Ascending aorta (tissue), 2 donors: ENCODE measurements at places on chromosomes 4 and X. TPM values are rescaled to one million over a fixed set of nuclear protein-coding genes. Genes with fewer than 3 reads are reported as not detected.

CYBB gene
- total RNA-seq: 19.7 TPM

GRCh38 chr4:159003420-159004253, 99.2 kb upstream of the RAPGEF2 start:
- no peak for DNase-seq

- no peak for DNase-seq
Observed at GRCh38 chr4:180960743-180961401, 1282.3 kb upstream of the TENM3 start.

GYG2 gene
- total RNA-seq: 0.64 TPM

CSAG2 gene
- not detected for total RNA-seq

DNA sequence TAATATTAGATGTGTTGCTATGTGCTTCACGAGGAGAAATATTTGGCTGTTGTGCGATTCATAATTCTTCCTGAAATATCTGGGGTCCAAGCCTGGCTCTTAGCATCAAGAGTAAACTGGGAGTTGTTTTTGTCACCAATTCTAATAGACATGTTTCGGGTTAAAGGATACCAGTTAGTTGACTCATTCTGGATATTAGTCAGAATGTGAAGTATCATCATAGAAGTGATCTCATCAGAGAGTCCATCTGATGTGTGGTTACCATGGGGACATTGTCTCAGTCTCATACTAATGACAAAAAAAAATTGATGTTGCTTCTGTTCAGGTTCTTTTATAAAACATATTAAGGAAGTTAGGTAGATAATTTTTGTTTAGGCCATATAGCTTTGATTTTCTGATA, 57.2 kb upstream of the MTMR1 start:
- no peak for DNase-seq
